Jurkat, Clone E6-1 (cell line): ENCODE measurements at places on chromosomes 2 and 18.

DNA sequence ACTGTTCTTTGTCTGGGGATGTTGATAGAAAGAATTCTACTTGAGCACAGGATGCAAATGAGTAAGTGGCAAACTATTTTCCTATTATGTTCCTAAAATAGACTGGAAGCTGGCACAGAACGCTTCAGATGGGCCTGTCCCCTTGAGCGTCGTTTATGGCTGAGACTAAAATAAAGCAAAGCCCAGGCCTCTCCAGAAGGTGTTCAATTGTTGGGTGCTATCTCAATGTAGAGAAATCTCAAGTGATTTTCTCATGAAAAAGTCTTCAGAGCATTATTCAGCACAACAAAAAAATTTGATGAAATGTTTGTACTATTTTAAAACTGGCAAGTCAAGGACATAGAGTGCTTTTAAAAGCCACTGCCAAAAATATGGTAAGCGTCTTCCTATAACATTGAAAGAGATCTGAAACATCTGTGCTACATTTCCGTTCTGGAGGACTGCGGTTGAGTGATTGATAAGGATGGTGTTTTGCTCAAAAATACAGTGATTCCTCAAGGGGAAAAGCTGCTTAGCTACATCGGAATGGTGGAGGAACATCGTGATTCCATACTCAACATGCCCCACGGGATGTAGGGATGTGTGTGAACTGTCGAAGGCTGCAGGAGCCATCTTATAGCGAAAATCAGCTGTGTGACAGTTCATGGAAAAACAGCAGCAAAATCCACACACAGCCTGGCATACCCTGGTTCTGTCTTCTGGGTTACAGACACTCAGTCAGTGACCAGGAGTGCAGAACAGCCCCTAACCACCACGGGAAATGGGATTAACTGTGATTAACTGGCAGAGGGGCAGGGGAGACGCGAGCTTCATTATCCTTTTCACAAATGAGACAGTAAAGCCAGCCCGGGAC is 10.4 kb upstream of the LRRFIP1 start:
- peak; percentile 76 for DNase-seq

- DNase-seq = no peak
Observed at GRCh38 chr2:59691518-59692190, 861.8 kb downstream of the BCL11A start.

- no peak for DNase-seq
Observed at GRCh38 chr2:128169497-128169896, 78.5 kb downstream of the UGGT1 start.

DNA sequence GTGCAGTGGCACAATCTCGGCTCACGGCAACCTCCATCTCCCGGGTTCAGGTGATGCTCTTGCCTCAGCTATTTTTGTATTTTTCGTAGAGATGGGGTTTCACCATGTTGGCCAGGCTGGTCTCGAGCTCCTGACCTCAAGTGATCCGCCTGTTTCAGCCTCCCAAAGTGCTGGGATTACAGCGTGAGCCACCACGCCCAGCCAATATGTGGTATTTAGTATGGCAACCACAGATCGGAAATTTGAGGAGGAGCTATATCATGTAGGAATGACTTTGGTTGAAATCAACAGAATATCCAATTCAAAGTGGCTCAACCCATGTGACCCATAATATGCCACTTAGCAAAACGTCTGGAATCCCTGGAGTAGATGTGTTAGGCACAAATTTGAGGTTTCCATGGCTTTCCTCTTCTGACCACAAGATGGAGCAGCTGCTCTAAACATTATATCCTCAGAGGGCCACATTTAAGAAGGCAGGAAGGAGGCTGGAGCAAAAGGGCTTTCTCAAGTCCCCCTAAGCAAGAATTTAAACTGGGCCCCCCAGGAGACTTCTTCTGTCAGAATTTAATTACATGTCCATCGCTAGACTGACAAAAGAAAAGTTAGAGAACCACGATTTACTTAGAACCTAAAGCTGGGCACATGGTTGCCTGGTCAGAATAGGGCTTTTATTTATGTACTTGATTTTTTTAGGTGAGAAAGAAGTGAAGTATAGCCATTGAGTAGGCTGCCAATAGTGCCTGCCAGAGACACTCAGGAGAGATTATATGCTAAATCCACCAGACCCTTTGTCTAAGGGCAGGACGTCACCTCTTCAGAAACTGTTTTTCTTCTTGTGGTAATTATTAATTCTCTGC is 49.6 kb upstream of the ITSN2 start:
- DNase-seq = peak; percentile 60

- DNase-seq = no peak
Observed at GRCh38 chr2:106138543-106139237, 55.4 kb downstream of the UXS1 start.

DNA sequence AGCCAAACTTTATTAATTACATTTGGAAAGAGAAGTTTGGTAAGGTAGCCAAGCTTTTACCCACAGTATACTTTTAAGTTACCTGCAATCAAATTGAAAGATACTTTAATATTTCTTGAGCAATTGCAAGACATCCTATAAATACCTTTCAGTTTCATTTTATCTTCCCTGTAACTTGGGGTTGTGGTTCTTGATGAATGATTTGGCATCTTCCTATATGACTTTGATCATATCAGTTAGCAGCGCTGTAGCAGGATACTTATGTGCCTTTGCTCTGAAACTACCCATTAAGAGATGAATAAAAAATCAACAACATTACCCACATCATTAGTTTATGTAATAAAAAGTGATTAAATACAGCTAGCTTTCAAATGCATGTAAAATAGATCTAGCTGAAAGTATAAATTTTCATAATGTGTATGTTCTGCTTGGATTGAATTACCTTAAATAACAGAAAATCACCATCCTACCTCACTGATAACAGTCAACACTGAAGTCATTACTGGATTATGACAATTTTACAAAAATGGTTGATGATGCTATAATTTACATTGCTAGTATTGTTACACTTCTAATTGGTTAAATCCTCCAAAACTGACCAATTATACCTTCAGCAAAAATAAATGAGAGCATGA is 50.4 kb downstream of the MMADHC start:
- DNase-seq = no peak

- DNase-seq = no peak
Observed at GRCh38 chr2:144449028-144449406, 70.9 kb downstream of the ZEB2 start.

GRCh38 chr2:237695201-237695780 is 67.9 kb downstream of the LRRFIP1 start:
- peak; percentile 90 for DNase-seq

GRCh38 chr2:46803547-46803878 is 112.1 kb downstream of the MCFD2 start:
- no peak for DNase-seq
